ENCODE measurements at places on chromosomes 6 and 20.

GRCh38 chr20:43565758-43566104, 6.9 kb downstream of the SGK2 start:
- no peaks in the 10 kb centered on the region for H3K4me1 ChIP-seq
- no peak for DNase-seq
- no peaks in the 10 kb centered on the region for H3K27me3 ChIP-seq
- no peaks in the 10 kb centered on the region for H3K36me3 ChIP-seq

DNA sequence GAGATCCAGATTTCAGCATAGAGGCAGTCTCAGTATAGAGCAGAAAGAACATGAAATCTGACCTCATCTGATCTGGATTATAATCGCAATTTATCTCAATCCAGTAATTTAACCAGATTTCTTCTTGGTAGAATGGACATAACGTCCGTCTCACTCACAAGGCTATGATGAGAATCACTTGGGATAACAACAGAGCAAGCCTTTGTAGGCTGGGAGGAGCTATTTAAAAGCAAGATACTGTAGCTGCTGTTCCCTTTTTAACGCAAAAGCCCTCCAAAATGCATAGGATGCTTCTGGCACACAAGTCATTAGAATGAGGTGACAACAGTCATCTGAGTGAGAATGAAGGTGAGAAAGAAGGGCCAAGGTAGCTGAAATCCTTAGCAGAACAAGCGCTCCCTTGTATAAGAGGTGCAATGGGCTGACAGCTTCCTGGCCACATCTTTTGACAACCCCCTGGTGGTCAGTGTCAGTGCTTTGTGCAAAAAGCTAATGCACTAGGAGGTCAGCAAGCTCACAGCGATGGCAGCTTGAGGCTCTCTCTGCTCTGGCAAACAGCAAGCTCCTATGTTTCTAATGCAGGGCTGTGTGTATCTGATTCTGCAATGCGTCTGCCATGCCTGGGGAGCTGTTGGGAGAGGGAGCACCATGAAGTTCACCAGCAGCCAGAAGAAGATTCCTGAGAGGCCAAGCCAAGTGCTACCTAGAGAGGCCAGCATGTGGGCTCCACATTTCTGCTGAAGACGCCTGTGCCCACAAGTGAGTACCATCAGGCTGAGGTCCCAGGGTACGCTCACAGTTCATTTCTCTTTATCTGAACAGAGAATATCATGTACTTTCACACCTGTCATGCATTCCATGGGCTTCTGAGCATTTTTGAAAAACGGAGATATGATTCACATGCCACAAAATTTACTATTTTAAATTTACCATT, 16.2 kb downstream of the METTL24 start:
- H3K4me1 ChIP-seq: no peaks in the 10 kb centered on the region
- no peak overlapping the region for H3K27ac ChIP-seq

- H3K36me3 ChIP-seq: no peaks in the 10 kb centered on the region
- no peak for DNase-seq
- no peak overlapping the region for H3K27ac ChIP-seq
- H3K4me1 ChIP-seq: no peaks in the 10 kb centered on the region
- no peak overlapping the region for H3K4me3 ChIP-seq
Measured at GRCh38 chr20:14764511-14765369, 427.3 kb upstream of the FLRT3 start.

DNA sequence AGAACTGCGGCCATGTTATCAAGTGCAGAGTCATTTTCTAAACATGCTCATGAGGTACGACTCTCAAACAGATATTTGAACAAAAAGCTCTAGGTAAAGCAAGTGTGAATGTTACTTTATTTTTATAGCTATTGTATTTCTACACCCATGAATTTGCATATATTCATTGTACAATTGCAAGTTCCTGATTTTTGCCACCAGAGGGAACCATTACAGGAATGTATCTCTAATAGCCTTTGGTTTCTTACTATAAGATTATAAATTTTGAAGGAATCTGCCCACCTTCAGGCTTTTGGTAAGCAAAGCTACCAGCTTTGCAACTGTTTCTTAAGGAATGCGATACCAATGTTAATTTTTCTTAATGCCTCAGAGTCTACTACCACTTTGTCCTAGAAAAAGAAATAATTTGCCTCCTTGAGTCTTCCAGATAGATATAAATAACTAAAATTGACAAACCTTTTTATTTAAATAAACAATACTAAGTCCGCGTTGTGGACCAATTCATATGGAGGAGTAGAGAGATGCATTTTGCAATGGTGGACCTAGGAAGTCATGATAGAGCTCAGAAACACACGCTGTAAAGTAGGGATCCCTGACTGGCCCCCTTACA, 125.4 kb upstream of the SAMD5 start:
- no peak overlapping the region for H3K4me3 ChIP-seq
- H3K27me3 ChIP-seq: no peaks in the 10 kb centered on the region
- no peak overlapping the region for H3K27ac ChIP-seq
- peaks cover 16% of the 10 kb centered on the region for H3K36me3 ChIP-seq

GRCh38 chr6:9766240-9766915, 648.5 kb downstream of the TFAP2A start:
- H3K4me1 ChIP-seq: no peaks in the 10 kb centered on the region
- no peak for DNase-seq
- H3K36me3 ChIP-seq: no peaks in the 10 kb centered on the region
- no peak overlapping the region for H3K4me3 ChIP-seq
- no peaks in the 10 kb centered on the region for H3K27me3 ChIP-seq

DNA sequence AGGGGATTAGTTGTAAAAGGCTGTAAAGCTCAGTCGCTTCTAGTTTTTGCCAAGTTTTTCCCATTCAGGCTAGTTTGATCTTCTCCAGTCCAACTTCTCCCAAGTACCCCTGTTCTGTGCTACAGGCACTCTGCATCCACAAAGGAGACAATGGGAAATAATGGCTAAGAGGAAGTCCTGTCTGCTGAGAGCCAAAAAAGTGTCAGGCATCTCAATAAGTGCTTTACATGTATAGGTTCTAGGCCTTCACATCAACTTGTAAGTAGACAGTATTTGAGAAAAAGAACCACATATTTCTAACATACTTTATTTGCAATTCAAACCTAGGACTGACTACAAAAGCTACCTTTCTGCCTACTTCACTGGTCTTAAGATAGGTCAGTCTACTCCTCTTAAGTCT, 4.9 kb downstream of the HTR1B start:
- H3K4me3 ChIP-seq: no peak overlapping the region
- no peaks in the 10 kb centered on the region for H3K36me3 ChIP-seq
- no peak for DNase-seq
- peaks cover 12% of the 10 kb centered on the region for H3K4me1 ChIP-seq

GRCh38 chr6:163118941-163119340, 295.6 kb upstream of the QKI start:
- DNase-seq: no peak
- H3K36me3 ChIP-seq: no peaks in the 10 kb centered on the region
- no peaks in the 10 kb centered on the region for H3K27me3 ChIP-seq
- no peaks in the 10 kb centered on the region for H3K4me1 ChIP-seq
- H3K27ac ChIP-seq: no peak overlapping the region

DNA sequence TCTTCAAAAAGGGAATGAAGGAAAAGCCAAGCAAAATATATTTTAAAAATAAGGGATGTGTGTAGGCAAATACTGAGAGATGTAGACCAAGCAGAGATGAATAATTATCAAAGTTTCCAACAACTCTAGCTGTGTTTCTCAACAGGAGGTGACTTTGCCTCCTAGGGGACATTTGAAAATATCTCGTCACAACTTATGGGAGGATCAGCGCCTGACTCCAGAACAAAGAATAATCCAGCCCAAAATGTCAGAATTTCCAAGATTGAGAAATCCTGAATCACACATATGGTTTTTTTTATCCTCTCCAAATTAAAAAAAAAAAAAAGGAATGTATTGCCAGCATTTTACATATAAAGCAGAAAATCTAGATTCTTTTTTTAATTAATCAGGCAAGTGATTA, 241.2 kb upstream of the ZFP64 start:
- no peaks in the 10 kb centered on the region for H3K36me3 ChIP-seq
- no peak overlapping the region for H3K27ac ChIP-seq
- no peaks in the 10 kb centered on the region for H3K27me3 ChIP-seq
- no peak overlapping the region for H3K4me3 ChIP-seq
- H3K4me1 ChIP-seq: no peaks in the 10 kb centered on the region

- no peak for DNase-seq
- no peaks in the 10 kb centered on the region for H3K27me3 ChIP-seq
- no peak overlapping the region for H3K4me3 ChIP-seq
- no peaks in the 10 kb centered on the region for H3K4me1 ChIP-seq
- no peaks in the 10 kb centered on the region for H3K36me3 ChIP-seq
Measured at GRCh38 chr6:130769861-130770260, 57.3 kb upstream of the SMLR1 start.

- H3K27me3 ChIP-seq: no peaks in the 10 kb centered on the region
- H3K27ac ChIP-seq: no peak overlapping the region
- H3K4me3 ChIP-seq: no peak overlapping the region
- H3K4me1 ChIP-seq: no peaks in the 10 kb centered on the region
Measured at GRCh38 chr6:135280375-135281136, 99.4 kb downstream of the MYB start.

DNA sequence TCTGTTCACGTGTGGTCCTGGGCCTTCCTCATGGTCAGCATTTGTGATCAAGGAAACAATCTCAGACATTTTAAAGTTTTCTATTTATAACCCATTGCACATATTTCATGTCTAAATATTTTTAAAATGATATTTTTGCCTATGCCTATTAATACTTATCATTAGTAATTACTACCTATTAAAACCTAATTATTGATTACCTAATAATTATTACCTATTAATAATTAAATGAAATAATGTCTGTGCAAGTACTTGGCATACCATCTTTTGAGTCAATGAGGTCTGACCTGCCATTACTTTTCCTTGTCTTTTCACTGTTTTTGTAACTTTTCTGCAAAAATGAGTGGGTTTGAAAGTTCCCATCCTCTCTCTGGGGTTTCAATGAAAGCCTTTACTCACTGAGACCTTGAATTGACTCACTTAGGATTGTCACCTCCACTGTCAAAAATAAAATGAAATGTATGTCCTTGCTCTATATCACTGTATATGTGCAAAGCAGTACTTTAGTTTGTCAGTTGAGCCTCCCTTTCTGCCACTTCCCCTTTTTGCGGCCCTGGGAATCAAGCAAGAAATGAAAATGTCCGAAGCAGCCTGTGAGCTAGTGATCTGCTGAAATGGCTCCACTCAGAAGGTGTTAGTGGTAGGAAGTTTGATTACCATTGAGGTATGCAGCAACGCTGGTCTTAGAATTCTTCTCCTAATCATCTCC, 87.8 kb downstream of the L3MBTL3 start:
- no peak overlapping the region for H3K4me3 ChIP-seq
- no peak overlapping the region for H3K27ac ChIP-seq
- H3K4me1 ChIP-seq: no peaks in the 10 kb centered on the region
- no peaks in the 10 kb centered on the region for H3K36me3 ChIP-seq
- no peaks in the 10 kb centered on the region for H3K27me3 ChIP-seq

DNA sequence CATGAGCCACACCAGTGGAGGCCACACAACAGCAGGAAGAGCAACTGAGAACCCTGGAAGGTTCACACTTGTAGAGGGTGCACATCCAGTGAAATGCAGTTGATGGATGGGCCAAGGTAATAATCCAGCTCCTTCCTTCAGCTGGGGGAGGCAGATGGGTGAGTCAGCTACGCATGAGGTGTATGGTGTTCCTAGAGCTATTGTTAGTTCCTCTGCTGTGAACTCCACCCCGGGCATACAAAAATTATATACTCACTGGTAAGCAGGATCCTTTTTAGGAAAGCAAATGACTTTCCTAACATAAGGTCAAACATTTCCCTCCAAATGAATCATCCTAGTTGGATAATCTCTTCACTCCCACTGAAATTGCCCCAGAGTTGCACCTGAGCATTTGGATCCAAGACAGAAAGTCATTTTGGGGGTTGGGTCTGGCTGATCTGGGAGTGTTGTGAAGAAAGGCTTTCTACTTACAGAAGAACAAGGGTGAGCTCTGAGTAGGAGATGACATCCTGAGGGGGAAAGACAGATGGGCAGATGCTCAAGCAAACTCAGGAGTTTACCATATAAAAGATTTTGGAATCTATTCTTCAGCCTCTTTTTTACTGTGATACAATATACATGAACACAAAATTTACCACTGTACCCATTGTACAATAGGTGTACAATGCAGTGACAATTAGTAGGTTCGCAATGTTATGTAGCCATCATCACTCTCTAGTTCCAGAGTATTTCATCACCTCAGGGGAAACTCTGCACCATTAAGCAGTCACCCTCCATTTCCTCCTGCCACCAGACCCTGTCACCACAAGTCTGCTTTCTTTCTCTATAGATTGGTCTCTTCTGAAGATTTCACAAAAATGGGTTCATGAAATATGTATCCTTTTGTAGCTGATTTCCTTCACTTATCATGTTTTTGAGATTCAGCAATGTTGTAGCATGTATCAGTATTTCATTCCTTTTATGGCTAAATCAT, 11.1 kb downstream of the HLA-F start:
- H3K4me3 ChIP-seq: no peak overlapping the region
- peaks cover 6% of the 10 kb centered on the region for H3K4me1 ChIP-seq
- no peaks in the 10 kb centered on the region for H3K36me3 ChIP-seq

DNA sequence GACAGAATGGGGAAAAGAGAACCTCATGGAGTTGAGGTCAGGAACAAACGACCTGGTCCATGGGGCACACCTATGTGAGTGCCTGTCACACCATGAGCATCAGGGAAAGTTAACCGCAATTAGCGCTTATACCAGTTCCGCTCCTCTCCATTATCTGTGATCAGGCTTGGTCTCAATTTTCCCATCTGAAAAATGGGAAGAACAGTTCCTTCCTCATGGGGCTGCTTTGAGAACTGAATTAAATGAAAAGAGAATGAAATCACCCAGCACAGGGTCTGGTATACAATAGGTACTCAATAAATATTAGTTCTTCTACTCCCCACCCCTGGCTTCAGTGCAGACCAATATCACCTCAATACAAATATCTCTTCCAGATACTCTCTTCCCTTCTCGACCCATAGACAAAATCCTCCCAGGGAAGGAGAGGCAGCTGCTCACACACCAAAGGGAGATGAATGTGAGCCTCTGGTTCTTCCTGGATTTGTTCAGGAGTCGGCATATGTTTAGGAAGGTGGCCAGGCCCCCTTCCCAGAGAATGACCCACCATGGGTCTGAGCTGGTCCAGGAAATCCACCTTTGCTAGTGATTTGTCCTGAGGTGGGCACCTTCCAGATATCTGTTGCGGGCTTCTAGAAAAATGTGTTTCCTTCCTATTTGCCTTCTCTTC, 2.4 kb upstream of the PTGIS start:
- no peak overlapping the region for H3K4me3 ChIP-seq
- H3K27me3 ChIP-seq: no peaks in the 10 kb centered on the region
- peaks cover 27% of the 10 kb centered on the region for H3K4me1 ChIP-seq
- DNase-seq: no peak

- no peak for DNase-seq
- peaks cover 14% of the 10 kb centered on the region for H3K4me1 ChIP-seq
- no peak overlapping the region for H3K4me3 ChIP-seq
- no peaks in the 10 kb centered on the region for H3K36me3 ChIP-seq
- H3K27ac ChIP-seq: no peak overlapping the region
Measured at GRCh38 chr20:54474046-54474445, 1.3 kb upstream of the DOK5 start.

GRCh38 chr20:16828666-16829305, 80.6 kb downstream of the OTOR start:
- DNase-seq: no peak
- no peaks in the 10 kb centered on the region for H3K36me3 ChIP-seq
- H3K27me3 ChIP-seq: no peaks in the 10 kb centered on the region
- no peaks in the 10 kb centered on the region for H3K4me1 ChIP-seq

GRCh38 chr6:131761060-131761761, 46.6 kb upstream of the ENPP1 start:
- H3K27me3 ChIP-seq: no peaks in the 10 kb centered on the region
- peaks cover 14% of the 10 kb centered on the region for H3K4me1 ChIP-seq
- no peaks in the 10 kb centered on the region for H3K36me3 ChIP-seq
- DNase-seq: no peak
- no peak overlapping the region for H3K27ac ChIP-seq
- no peak overlapping the region for H3K4me3 ChIP-seq
